ENCODE measurements at places on chromosomes 11 and 22.

GRCh38 chr11:19428206-19429002, 187.7 kb upstream of the E2F8 start:
- no peak for DNase-seq

GRCh38 chr11:78080084-78080817, 589 bp upstream of the NDUFC2 start:
- DNase-seq, result no peak

DNA sequence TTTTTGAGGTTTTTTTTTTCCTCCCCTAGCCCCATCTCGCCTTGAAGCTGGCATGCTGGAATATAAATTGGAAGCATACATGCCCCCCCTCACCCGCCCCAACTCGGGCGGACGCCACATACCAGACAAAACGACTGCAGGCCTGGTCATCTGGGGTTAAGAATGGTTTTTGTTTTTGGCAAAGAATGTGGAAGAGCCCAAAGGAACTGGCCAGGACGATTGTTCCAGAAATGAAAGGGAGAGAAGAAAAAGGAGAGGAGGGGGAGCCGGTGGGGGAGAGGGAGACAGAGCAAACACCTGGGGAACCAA, 25.0 kb downstream of the MN1 start:
- no peak for DNase-seq

- no peak for DNase-seq
Observed at GRCh38 chr11:65487467-65488272, 11.2 kb upstream of the MALAT1 start.

GRCh38 chr11:71329786-71330185, 77.4 kb upstream of the SHANK2 start:
- no peak for DNase-seq

GRCh38 chr11:57360991-57361390, 20.0 kb downstream of the PRG3 start:
- DNase-seq, result no peak

- no peak for DNase-seq
Observed at GRCh38 chr11:78767027-78767932, 192.6 kb upstream of the NARS2 start.

- DNase-seq, result no peak
Observed at GRCh38 chr22:32080904-32081303, 37.8 kb downstream of the SLC5A1 start.

DNA sequence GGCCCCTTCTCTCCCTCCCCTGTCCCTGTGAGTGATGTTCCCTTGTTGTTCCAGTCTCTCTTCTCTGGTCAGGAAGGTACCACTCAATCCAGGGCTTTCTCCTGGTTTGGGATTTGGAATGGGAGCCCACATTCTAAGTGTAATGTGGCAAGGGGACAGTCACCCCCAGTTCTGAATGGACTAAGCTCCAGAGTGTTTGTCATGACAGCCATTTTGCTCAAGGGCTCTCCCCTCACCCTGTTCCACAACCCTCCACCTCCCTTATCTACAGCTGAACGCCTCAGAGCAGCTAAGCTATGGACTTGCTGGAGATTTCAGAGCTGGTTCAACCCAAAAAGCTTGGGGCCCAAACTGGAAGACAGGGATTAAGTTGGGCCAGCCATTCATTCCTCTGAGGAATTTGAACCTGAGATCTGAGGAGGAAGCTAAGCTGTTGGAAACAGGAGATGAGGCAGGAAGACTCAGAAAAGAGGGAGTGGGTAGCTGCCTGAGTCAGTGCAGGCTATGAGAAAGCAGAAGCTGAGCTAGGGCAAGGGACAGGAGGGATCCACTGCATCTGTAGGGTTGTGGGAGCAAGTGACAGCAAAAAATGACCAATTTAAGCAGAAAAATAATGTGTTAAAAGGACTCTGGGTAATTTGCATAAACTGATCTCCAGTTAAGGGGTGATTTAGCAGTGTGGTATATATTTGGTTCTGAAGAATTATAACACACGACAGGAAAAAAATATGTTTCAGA, 22.9 kb upstream of the FCHSD2 start:
- no peak for DNase-seq

GRCh38 chr11:59480359-59480758, 7.2 kb downstream of the OR4D10 start:
- no peak for DNase-seq

GRCh38 chr11:125241104-125241503, 76.6 kb downstream of the PKNOX2 start:
- no peak for DNase-seq

DNA sequence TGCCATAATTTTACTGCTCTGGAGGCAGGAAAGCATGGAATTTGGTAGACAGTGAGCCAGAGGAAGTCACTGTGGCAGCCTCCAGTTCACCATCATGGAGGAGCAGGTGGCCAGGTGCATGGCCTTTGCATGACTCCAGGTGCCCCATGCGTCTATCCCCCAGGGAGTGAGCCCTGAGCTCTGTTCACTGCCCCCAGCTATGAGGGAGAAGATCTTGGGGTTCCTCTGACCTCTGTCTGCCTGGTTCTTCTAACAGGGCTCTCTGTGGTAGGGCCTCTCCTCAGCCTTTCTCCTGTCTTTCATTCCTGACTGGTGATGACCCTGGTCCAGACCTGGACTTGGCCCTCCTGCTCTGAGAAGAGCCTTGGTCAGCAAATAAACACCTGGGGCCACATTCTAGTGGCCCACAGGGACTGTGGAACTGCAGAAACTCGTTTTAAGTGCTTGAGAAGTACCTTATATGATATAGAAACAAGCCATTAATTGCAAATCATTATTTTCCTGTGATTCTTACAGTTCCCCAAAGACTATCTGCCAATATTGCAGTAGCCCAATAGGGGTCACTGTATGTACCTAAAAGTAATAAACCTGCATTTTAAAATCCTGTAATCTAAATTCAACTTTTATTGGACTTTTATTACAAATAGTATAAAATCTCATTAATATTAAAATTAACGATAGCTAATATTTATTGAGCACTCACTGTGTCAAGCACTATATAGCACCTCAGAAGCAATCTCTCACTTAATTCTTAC, 120.0 kb upstream of the SYT13 start:
- DNase-seq, result no peak

DNA sequence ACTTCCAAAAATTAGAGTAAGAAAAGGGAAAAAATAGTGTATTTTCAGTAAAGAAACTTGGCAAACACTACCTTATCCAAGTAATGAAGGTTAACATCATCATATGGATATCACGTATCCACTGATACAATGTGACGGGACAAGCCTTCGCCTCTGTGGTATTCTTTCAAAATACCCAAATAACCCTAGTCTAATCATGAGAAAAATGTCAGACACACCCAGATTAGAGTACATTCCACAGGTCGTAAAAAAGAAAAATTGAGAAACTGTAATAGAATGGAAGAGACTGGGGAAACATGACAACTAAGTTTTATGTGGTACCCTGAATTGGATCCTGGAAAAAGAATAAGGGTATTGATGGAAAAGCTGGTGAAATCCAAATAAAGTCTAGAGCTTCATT, 48.9 kb downstream of the NARS2 start:
- DNase-seq, result no peak

GRCh38 chr11:127042445-127042844, 41.9 kb upstream of the KIRREL3 start:
- DNase-seq, result no peak

DNA sequence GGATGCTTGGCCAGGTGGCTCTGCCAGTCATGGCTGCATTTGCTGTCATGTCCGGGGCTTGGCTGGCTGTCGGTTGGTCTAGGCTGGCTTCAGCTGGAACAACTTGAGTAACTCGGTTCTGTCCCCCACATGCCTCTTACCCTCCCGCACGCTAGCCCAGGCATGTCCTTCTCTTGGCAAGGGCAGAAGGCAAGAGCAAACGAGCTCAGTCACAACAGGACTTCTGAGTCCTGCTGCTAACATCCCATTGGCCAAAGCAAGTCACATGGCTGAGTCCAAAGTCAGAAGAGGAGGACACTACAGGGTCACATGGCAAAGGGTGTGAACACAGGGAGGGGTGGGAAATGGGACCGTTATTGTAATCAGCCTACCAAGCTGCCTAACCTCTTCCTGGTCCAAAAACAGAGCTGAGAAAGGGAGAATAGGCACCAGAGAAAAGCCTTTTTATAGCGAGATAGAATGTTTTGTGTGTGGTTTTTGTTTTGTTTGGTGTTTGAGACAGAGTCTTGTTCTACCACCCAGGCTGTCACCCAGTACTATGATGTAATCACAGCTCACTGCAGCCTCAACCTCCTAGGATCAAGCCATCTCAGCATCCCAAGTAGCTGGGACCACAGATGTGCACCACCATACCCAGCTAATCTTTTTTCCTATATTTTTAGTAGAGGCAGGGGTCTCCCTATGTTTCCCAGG, 81.9 kb downstream of the MN1 start:
- peak; percentile 76 for DNase-seq

DNA sequence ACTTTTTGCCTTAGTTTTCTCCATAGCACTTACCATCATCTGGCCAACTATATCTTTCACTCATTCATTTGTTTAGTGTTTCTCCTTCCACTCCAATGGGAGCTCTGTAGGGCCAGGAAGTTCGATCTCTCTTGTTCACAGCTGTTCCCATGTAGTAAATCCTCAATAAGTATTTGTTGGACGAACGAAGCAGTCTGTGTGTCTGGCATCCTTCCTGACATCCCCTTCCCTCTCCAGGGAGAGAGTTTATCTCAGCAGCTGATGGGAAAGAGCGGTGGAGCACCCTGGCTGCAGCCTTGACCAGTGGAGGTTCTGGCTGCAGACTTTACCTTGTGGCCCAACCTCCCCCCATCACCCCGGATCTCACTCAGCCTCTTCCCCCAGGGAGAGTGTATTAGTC, 141.7 kb downstream of the CHST1 start:
- no peak for DNase-seq

DNA sequence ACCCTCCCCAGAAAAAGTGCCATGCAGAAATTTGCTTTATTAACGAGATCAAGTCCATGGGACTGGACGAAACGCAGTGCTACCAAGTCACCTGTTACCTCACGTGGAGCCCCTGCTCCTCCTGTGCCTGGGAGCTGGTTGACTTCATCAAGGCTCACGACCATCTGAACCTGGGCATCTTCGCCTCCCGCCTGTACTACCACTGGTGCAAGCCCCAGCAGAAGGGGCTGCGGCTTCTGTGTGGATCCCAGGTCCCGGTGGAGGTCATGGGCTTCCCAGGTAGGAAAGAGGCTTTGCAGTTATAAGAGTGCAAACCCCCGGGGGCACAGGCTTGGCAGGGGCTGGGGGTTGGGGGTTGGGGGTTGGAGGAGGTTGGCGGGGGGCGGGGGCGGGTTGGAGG, 4.2 kb downstream of the APOBEC3H start:
- no peak for DNase-seq

GRCh38 chr11:81913793-81914192, 819.9 kb downstream of the FAM181B start:
- no peak for DNase-seq

All from CMK (cell line).